Cerebellar nuclear complex (tissue), 1 donor: ENCODE measurements at places on chromosomes 1 and 21.

DNA sequence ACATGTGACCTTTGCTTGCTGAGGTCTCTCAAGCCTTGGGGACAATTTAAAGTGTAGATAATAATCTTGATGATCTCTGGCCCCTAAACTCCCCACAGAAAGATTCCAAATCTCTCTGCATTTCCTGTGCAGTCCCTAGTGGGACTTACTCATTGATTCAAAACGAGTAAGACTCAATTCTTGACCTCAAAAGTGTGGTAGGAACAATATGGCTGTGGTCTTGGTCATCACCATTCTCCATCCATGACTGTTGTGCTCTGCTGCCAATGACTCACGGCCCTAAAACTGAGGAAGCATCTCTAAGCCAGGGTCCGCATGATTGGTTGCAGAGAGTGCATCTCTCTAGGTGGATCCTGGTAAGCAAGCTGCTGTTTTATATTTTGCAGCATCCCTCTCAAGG, 268.0 kb downstream of the PTGER3 start:
- no peak for DNase-seq

DNA sequence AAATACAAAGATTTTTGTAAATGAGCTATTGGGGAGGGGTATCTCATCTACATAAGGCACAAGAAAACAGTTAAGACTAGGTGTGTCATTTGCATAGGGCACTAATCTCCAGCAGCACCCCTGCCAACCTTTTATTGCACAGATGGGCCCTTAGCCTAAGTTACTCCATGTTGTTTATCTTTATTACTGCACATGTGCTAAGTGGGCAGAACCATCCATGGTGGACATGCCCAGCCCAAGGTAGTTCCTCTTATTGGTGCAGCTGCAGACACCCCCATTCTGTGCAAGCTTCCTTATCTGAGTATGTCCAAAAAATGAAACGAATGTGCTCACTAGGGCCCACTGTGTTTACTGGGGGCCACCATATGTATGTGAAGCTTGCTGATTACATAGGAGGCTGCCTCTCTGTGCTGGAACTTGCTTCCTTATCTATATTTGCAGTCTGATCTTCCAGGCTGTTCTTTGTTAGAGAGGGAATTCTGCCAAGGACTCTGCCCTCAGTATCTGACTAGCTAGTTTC, 77.3 kb upstream of the NEK7 start:
- DNase-seq, result no peak

- DNase-seq, result no peak
Measured at GRCh38 chr1:201513498-201514243, 6.7 kb upstream of the CSRP1 start.

DNA sequence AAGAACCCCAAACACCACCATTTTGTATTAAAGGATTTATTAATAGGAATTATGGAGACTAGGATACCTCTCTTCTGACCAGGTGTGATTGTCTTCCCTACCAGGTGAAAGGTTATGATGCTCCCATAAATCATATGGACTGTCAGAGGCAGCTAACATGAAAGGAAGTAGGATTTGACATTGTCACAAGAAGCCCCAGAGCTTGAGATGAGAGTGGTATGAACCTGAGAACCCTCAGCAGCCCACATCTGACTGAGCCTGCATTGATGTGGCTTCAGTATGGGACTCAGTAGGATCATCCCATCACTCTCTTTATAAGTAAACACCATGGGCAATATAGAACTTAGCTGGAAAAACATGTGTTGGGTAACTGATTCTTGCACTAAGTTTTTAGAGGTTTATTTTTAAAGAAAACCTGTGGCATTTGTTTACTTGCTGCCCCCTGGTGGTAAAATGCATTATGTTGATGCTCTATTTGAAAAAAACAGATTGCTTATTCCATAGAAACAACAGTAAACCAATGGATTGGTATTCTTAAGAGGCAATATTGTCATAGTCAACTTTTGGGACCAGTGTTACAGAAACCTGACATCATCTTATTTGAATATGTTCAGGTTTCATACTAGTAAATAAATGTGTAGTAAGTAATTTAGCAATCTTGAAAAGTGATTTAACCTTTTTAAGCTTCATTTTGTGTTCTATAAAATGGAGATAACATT, 16.6 kb upstream of the CACYBP start:
- no peak for DNase-seq

GRCh38 chr1:229280037-229280828, 9.3 kb downstream of the RAB4A start:
- no peak for DNase-seq
